Stimulated activated CD4-positive, alpha-beta T cell treated with anti-CD3 and anti-CD28 coated beads, Interleukin-4, amount 100 ng/mL, for 48 hours (primary cell): ENCODE measurements at places on chromosomes 3 and 15.

DNA sequence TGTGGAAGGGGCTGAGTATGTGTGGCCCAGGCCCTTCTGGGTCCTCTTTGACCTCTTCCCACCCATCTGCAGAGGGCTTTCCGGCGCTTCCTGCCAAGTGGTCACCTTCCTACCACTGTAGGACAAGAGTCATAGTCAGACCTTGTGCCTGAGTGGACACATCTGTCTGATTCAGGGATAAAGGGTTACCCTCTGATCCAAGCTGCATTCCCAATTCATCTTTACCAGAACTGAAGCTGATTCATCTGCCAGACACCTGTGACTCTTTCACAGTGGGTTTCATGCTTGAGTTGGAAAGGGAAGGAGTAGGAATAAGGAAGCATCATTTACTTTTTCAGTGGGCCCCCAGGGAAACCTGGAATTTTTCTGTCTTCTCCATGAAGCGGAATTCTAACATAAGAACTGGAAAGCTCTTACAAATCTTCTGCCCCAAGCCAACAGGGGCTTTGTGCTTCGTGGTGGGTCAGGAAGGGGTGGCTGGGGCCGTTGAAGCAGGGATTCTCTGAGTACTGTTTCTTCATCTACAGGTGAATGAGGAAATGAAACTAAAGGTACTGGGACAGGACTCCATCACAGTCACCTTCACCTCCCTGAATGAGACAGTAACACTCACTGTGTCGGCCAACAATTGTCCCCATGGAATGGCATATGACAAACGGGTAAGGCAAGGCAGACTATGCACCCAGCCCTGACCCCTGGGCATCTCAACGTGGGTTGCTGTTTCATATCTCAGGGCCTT, 46.4 kb downstream of the C3orf20 start:
- no peak for DNase-seq

DNA sequence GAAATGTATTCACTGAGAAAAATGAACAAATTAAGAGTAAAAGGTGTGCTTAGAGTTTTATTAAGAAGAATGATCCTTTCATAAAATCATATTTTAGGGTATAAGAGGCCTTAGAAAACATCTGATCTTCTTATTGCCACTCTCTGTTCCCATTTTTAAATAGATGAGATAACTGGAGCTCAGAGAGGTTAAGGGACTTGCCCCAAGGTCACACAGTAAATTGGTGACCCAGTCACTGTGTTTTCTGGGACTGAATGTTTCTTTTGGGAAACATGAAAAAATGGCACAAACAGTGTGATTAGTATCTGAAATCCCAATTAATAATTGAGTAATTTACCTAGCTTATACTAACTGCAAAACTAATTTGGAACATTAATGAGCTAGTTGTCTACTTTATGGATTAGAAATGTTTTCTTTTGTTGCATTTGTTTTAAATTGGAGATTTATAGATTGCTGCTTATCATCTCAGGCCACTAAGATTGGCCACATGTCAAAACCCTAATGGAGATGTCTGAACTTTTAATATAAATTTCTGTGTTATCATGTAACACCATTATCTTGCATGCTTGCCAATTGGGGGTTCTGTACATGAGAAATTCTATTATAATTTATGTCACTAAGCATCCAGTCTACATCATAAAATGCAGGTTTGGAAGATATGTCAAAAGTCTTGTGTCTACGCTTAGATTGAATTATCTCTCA, 64.9 kb downstream of the CMSS1 start:
- no peak for DNase-seq

- no peak for DNase-seq
Observed at GRCh38 chr15:92362001-92362350, 31.7 kb upstream of the ST8SIA2 start.

GRCh38 chr15:74396445-74397238, 29.2 kb upstream of the CYP11A1 start:
- peak; percentile 54 for DNase-seq

- no peak for DNase-seq
Observed at GRCh38 chr3:15440891-15441290, 13.5 kb downstream of the EAF1 start.

DNA sequence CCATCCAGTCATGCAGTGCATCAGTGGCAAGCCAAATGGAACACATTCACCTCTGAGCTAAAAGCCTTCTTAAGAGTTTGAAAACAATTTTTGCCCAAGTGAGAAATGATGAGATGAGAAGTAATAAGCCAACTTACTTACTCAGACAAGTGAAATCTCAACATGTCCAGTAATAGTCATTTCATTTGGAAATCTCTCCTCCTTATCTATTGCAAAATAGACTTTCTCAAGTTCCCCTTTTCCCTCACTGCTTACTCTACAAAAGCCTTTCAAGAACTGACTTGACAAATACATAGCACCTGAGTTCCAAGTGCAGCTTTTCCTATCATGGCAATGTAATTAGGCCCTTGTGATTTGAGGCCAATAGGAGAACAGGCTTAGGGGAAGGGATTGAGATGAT, 282.3 kb downstream of the SLC9A9 start:
- DNase-seq: no peak

- DNase-seq: no peak
Observed at GRCh38 chr15:73599934-73600333, 33.3 kb downstream of the NPTN start.

GRCh38 chr3:189272500-189273119, 100.8 kb downstream of the TPRG1 start:
- no peak for DNase-seq

DNA sequence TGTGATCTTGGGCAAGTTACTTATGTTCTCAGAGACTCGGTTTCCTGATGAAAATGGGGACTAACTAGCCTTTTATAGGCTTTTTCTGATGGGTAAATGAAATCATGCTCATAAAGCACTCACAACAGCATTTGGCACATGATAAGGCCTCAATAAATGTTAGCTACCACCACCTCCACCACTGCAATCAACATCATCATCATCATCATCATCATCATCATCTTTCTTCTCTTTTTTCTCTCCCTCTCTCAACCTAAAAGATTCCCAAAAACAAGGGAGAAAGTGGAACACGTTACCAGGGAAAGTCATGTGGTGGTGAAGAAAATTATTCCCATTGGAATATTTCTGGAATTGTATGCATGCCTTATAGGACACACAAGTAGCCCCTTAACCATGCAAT, 33.6 kb upstream of the FEZF2 start:
- no peak for DNase-seq

DNA sequence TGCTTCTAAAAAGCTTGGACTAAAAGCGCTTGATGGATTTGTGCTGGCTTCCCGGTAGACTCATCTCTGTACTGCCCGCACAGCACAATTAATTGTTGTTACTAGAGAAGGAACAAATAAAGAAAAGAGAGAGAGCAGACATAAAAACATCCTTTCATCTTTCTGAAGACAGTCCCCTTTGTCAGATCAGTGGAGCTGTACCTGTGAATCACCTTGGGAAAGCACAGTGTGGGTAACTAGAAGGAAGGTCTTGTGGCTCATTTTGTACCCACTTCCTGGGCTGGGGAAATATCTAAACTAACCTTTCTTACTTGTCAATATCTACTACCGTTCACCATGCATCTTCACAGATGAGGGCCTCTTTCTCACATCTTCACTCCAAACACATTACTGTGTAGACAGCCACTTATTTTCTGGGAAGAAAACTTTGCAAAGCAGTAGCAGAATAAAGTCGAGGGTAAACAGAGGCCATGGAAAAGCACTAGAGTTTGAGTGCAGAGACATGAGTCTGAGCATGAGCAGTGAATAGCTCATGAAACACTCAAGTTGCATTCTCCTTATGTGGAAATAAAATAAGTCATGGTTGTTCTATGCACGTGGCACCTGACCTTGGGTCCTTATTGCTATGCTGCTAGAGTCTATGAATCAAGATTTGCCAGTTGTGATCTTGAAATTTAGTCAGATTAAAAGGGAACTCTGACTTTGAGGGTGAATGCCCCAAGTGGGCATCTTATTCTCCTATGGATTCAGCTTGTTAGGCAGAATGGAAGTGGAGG, 169.3 kb downstream of the LPP start:
- DNase-seq: no peak

DNA sequence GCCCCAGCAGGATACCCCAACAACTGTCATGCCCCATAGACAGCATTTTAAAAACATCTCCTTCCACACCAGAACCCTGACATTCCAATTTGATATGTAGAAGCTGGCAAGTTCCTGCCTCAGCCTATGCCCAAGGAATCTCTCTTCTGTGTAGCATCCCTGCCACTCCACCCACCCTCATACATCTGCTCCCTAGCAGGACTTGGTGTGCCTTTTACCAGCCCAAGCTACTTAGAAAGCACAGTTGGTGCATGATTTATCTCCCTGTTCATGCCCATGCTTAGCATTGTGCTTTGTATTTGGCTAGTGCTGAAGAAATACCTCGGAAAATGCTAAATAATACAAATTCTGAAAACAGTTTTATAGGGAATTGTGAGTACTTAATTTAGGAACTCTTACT, 236.9 kb upstream of the HES1 start:
- DNase-seq: no peak

- DNase-seq: no peak
Observed at GRCh38 chr15:55654561-55655031, 66.5 kb upstream of the PYGO1 start.

GRCh38 chr3:173659972-173660371, 262.4 kb downstream of the NLGN1 start:
- no peak for DNase-seq

GRCh38 chr15:90219421-90220141, 14.2 kb downstream of the CIB1 start:
- DNase-seq: peak; percentile 53

- no peak for DNase-seq
Observed at GRCh38 chr3:187522293-187522692, 147.9 kb downstream of the SST start.

GRCh38 chr3:185175370-185175987, 22.6 kb upstream of the C3orf70 start:
- DNase-seq: no peak

DNA sequence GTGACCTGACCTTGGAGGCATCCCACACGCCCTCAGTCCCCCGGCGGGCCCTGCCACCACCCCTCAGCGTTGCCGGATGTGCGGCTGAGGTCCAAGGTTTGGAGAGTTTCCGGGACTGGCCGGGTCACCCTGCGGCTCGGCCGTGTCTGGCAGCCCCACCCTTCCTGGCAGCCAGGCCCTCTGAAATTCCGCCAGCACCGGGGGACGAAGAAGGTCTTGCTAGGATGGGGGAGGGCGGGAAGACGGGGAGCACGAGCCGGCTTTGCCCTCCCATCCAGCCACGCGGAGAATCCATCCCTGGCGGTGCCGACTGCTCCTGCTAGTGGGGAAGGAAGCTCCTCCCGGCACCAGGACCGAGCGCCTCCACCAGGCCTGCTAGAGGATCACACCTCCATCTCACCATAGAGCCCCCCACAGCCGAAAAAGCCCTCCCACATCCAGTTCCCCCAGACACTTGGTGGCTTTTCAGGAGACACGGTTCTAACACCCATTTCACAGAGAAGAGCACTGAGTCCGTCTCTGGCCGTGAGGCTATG, 81.5 kb downstream of the CPN2 start:
- no peak for DNase-seq

DNA sequence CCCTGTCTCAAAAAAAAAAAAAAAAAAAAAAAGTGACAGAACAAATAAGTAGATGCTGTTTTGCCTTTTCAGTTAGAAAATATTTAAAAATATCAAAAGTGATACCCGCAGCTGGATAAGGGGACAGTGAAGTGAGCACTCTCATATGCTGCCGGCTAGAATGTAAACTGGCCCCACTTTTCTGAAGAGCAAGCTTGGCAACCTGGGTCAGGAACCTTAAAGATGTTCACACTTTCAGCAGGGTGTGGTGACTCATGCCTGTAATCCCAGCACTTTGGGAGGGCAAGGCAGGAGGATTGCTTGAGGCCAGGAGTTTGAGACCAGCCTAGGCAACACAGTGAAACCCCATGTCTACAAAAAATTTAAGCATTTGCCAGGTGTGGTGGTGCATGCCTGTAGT, 17.4 kb downstream of the FSD2 start:
- no peak for DNase-seq

DNA sequence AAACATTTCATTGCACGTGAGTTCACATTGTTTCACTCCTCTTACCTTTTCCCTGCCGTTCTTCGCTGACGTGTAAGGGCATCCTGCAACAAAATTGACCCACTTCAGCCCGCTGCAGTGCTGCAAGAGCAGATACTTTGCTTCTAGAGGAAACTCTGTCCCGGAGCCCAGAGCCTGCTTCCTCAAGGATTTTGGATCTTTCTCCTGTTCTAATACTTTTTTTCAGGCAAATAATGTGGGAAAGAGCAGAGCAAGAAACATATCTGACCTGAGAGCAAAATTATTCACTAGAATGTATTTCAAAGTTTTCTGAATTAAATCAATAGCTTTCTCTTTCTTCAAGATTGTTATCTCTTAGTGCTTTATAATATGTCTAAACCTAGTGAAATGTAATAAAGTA, 303.9 kb downstream of the AGBL1 start:
- no peak for DNase-seq

DNA sequence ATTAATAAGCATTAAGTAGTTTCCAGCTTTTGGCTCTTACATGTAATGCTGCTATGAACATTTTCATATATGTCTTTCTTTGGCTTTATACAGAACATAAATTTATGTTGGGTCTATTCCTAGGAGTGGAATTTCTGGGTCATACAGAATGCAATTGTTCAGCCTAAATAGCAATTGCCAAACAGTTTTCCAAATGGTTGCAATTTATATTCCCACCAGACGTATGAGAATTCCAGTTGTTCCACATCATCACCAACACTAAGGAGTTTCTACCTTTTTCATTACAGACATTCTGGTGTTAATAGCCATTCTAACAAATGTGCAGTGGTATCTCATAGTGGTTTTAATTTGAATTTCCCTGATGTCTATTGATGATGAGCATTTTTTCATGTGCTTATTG, 160.1 kb upstream of the TMC3 start:
- no peak for DNase-seq

DNA sequence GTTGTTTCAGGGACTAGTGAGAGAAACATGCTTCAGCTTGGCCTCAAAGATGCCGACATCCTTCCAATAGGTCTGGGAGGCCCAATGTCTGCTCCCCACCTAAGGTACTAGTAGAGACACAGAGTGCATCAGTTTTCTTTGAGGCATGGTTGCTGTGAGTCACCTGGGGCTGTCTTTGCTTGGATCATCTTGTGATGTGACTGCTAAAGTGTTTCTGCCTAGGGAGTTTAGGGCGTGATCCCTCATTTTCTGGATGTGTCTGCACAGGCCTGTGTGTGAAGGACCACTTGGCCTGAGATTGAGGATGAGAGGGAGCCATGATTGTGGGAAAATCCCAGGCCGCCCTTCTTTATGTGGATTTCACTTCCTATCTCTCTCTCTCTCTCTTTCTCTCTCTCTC, 4.8 kb downstream of the GASK1A start:
- no peak for DNase-seq

DNA sequence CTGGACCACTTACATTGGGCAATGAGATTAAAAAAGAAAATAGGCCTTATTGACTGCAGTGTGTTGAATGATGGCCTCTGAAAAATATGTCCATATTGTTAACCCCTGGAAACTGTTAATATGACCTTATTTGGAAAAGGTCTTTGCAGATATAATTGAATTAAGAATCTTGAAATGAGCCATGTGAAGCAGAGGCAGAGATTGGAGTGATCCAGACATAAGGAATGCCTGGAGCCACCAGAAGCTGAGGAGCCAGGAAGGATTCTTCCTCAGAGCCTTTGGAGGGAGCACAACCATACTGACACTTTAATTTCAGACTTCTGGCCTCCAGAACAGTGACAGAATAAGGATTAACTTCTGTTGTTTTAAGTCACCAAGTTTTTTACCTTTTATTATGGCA, 510.4 kb upstream of the AGTR1 start:
- no peak for DNase-seq
